ENCODE measurements at places on chromosomes 7 and 10. TPM values are rescaled to one million over a fixed set of nuclear protein-coding genes. Genes with fewer than 3 reads are reported as not detected.

DNA sequence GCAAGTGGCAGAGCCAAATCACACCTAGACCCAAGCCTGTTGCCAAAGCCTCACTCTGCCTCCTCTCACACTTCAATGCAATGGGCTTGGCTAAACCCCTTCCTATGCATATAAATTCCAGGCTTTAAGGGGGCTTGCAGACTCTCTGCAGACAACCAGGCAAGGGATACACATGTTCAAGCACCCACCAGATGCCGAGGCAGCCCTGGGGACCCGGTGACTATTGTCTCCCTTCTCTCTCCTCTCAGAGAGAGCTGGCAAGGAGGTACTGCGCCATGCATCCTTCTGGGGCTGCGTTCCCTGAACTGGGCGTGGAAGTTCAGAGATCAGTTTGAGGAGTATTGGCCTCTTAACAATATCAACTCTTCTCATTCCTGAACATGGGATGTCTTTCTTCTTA lies 131.2 kb downstream of the ARHGAP22 start:
- no peak for DNase-seq

DNA sequence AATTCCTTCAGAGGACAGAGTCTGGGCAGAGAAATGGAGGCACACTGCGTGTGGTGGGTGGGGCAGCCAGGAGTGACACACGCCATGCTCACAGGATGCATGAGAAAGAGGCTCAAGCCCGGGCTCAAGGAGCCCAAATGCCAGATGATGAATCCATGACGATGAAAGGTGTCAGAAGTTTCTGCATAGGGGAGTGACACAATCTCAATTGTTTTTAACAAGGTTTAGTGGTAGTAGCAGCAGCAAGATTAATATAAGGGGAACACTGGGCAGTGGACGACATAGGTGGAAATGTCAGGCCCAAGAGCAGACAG lies 126.1 kb downstream of the TNS3 start:
- DNase-seq = no peak

The PKD2L1 gene
- not detected for total RNA-seq

- peak; percentile 74 for DNase-seq
These were observed 91.2 kb downstream of the GTF2IRD1 start for GRCh38 chr7:74544706-74545469.

GRCh38 chr10:122514045-122514840 lies 46.3 kb upstream of the DMBT1 start:
- no peak for DNase-seq

The CCDC186 gene
- total RNA-seq = 3.3 TPM

The EFCAB10 gene
- total RNA-seq = 17.3 TPM

DNA sequence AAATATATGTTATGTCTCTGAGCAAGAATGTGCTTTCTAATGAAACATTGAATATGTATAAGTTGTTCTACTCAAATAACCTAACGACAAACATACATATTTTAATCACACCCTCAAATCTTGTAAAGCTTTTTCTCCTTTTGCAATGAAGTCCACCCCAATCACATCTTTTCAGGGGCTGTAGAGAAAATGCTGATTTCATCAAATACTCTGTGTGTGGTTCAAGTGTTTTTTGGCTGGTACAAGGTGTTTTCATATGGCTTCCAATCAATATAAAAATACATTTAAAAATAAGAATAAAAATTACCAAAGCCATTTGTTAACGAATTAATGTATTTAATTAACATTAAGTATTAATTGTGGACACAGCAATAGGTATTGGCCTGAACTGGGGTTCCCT lies 57.2 kb upstream of the TMEM196 start:
- no peak for DNase-seq

- DNase-seq = no peak
These were observed 98.9 kb upstream of the SDK1 start for GRCh38 chr7:3201937-3202710.

GRCh38 chr7:69211739-69212138 lies 386.5 kb upstream of the AUTS2 start:
- DNase-seq = peak; percentile 20

DNA sequence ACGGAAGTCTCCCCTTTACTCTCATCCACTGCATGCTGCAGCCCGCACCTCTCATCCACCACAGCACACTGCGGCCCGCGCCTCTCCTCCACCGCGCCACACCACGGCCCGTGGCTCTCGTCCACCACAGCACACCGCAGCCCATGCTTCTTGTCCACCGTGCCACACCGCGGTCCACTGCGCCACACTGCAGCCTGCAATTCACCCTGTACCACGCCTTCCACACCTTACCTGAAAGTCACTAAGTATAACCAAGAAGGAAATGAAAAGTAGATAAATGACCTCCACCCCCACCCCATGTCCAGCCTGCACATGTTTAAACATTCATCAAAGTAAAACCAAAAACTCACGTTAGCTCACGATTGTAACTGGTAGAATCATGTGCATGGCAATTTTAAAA lies 176.1 kb downstream of the DIP2C start:
- DNase-seq = no peak

DNA sequence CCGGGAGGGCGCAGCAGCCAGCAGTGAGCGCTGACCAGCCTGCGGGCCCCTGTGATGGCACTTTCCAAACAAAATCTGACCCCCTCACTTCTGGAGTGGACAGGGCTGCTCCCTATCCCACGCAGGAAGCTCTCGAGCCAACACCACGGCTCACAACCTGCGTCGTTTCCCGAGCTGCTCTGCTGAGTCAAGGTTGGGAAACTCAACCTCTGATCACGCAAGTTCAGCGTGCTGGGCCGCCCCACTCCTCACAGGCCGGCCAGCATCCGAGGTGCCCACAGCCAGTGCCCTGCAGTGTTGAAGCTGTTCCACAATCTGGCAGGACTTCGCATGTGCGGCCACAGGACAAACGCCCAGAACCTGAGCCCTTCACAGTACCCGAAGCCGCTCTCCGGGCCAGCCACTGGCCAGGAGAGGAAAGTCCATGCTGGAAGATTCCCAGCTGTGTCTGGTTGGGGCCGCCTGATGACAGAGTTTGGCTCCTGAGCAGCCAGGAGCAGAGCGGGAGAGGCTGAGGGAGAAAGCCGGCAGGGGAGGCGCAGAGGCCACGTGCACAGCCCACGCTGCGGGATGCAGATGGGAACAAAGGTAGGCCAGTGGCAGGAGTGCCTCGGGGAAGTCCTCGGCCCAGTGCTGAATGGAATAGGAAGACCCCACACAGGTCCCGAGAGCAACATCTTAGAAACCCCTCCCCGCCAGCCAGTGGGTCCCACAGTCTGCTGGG lies 263.3 kb upstream of the TCERG1L start:
- DNase-seq = no peak

The ALOX5 gene
- 0.92 TPM for total RNA-seq

- DNase-seq = no peak
These were observed 52.0 kb downstream of the KLRG2 start for GRCh38 chr7:139431459-139431858.

The MSMB gene
- total RNA-seq = not detected

All from K562 (cell line).